Prostate gland (tissue), 2 donors: ENCODE measurements at places on chromosomes 11 and 22. TPM values are rescaled to one million over a fixed set of nuclear protein-coding genes. Genes with fewer than 3 reads are reported as not detected.

Gene SHISA8
- total RNA-seq = not detected

DNA sequence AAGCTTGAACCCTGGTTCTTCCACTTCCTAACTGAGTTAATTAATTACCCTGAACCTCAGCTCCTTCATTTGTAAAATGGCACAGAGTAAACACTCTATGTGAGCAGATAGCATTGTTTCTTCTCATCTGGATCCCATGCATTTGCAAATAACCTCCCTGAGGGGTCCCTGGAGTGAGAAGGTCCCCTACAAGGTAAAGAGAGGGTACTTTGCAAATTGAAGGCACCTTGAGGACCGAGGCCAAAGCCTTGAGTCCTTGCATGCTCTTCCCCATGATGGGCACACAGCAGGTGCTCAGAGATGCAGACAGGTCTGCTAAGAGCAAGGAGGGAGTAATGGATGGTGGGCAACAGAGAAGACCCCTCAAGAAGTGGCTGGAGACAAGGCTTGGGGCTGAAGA is 33.2 kb downstream of the OTOG start:
- no peak for DNase-seq

Gene SNU13
- 161 TPM for total RNA-seq

GRCh38 chr11:36985562-36985961 is 387.5 kb upstream of the RAG2 start:
- DNase-seq = no peak

Gene PLET1
- not detected for total RNA-seq

Gene DERL3
- total RNA-seq = 6.9 TPM

Gene CD3D
- 0.55 TPM for total RNA-seq
